Omental fat pad (tissue), 4 donors: ENCODE measurements at places on chromosomes 5 and 9.

GRCh38 chr5:131068893-131069643 is 96.0 kb downstream of the HINT1 start:
- no peak for DNase-seq

DNA sequence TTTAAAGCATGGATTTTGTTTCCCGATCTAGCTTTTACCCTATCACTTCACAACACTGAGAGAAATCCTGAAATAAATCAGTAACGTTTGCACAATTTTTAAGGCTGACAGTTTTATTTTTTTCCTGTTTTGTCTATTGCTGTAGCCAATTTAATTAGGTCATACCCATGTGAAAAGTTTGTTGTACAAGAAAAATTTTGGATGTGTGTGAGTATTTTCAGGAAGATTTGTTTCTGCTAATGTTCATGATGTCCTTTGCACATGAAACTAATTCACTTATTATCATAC is 237.8 kb downstream of the ARRDC3 start:
- no peak for DNase-seq

DNA sequence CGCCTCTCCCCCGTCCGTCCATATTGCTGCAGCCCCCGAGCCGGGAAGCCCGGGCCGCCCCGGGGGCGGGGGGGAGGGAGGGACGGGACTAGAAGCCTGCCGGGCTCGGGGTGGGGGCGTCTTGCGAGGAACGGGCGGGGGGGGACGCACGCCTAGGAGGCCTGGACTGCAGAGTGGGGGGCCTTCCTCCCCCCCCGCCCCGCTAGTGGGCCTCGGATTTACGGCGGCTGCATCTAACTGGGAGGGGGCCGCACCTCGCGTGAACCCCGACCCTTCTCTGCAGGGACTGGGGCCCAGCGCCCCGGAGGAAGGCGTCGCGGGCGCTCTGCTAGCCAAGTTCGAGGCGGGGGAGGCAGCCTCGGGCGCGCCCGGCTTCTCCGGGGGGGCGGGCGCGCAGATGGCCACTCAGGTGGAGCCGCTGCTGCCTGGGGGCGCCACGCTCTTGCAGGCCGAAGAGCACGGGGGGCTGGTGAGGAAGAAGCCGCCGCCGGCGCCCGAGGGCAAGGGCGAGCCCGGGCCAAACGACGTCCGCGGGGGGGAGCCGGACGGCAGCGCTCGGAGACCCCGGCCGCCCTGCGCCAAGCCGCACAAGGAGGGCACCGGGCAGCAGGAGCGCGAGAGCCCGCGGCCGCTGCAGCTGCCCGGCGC is at the start of gene LARP1:
LARP1 (plus strand) TSS at position 17 of the 648 bp plus-strand sequence; CDS start at position 398, 381 bp downstream.
- DNase-seq, result no peak

DNA sequence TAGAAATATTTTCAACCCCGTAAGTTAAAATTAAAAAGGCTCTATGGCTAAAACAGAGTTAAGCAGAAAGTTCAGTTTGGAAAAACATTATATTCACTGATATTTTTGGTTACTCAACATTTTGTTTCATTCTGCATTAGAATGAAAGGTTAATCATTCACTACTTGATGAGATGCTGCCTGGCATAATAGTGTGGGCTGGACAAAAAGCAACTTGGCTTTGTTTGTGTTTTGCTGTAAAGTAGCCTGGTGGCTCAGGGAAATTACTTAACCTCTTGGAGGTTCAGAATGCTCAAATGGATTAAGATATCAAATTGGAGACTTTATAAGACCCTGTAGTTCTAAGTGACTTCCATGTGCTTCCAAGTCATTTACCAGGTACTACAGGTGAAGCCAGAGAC is 367.4 kb upstream of the TRPC7 start:
- no peak for DNase-seq

DNA sequence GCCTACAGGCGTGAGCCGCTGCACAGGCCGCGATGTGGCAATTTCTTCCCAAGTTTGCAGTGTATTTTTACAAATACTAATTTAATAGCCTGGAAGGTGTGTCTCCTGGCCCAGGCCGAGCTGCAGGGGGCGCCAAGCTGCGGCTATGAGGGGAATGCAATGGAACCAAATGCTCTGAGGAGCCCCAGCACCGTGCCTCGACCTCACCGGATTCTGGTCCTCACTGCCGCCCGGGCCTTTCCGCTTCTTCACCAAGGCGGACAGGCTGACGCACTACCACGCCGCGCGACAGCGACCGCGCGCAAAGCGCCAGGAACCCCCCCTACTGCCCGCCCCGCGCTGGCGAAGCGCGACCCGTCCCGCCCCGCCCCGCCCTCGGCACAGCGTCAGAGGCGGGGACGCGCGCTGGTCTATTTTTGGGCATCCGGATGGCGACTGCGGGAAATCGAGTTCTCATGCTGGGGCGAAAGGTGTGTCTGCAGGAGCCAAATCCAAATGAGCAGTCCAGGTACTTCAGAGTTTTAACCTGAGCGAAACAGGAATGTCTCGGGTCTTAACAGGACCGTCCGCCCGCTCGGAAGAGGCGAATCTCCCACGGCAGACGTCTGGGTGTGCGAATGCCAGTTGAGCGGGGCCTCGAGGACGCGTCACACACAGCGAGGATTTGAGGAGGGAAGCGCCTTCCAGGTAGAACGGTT is 31.7 kb upstream of the PRXL2C start:
- peak; percentile 42 for DNase-seq

DNA sequence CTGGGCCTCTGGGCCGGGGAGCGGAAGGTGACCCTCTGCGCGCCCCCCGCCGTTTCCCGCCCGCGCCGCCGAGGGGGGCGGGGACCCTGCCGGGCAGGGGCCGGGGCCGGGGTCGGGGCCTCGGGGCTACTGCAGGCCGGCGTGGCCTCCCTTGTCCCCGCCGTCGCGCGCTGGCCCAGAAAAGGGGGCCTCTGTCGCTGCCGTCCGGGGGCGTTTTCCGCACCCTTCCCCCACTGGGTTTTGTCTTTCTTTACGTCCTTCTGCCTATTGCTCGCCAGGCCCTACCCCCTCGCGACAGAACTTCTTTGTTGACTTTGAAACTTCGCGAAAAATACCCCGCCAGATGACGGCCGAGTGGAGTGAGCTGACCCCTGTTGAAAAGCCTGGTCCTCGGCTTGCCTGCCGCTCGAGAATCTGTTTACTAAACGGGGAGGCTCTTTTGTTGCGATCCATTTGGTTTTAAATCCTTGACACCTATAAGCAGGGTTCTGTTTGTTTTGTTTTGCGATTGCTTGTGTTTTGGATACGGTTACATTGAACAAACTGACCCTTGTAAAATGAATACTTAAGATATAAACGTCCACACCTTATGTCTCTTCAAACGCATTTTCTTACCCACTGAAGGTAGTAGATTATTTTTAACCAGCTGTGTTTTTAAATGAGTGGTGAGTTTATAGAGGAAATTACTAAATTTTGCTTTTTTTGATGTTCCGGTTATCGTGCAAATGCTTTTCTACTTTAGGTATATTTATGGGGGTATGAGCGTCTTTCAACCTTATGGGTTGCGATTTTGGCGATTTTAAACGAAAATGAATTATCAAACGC is 765 bp downstream of the MARCHF6 start:
- no peak for DNase-seq

GRCh38 chr9:95095641-95096355 is 221.7 kb downstream of the FANCC start:
- DNase-seq, result no peak

DNA sequence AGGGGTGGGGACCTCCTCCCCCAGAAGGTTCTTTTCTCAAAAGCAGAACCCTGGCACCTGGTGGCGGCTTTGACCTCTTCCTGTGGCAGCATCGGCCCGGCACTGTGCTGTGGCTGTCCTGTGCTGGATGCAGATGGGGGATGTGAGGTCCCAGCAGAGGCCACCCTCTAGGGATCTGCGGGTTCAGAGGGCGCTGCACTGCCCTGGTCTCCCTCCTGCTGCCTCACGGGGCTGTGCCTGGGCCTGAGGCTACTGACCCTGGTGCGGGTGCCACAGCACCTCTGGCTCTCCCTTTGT is 76.6 kb upstream of the CACNA1B start:
- no peak for DNase-seq

DNA sequence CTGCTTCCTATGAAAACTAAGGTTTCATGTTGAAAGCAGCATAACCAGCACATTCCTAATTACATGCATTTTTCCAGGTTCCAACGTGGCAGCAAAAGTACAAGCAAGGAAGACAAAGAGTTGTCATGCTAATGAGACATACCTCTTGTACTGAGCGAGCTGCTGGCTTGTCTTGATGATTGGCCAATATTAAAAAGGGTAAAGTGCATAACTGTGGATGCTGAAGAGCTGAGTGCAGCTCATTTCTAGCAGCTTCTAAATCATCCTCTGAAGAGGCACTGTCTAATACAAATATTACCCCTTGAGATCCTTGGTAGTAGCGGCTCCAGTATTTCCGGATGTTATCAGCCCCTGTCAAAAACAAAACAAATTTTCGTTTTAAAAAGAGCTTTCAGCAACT is 197.3 kb downstream of the ARL15 start:
- DNase-seq, result no peak

- no peak for DNase-seq
Observed at GRCh38 chr5:143428155-143428554, 24.7 kb upstream of the NR3C1 start.

DNA sequence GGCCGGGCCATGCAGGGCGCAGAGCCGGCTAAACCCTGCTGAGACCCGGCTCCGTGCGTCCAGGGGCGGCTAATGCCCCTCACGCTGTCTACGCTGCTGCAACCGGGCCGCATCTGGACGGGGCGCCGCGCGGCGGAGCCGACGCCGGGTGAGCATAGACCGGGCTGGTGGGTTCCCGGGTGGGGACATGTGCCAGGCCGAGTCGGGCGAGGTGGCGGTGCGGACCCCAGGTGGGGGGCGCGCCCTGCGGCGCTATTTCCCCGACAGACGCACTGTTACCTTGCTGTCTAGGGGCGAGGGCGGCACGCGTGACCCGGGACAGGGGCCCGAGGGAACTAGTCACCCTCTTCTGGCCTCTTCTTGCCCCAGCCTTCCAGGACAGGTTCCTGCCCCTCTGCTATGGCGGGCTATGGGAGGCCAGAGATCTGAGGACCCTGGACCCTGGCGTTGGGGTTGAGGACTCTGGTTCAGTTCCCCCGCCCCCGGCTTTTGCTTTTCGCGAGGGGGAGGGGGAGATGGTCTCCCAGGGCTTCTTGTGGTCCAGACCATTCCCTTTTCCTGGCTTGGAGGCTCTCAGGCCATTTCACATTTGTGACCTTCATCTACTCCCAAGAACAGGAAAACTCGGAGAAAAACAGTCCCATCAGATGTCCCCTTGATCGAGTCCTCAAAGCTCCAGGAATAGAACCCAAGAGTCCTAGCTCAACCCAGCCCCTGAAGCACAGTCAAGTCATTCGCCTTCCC is 536 bp downstream of the SLC27A4 start:
- DNase-seq, result no peak

DNA sequence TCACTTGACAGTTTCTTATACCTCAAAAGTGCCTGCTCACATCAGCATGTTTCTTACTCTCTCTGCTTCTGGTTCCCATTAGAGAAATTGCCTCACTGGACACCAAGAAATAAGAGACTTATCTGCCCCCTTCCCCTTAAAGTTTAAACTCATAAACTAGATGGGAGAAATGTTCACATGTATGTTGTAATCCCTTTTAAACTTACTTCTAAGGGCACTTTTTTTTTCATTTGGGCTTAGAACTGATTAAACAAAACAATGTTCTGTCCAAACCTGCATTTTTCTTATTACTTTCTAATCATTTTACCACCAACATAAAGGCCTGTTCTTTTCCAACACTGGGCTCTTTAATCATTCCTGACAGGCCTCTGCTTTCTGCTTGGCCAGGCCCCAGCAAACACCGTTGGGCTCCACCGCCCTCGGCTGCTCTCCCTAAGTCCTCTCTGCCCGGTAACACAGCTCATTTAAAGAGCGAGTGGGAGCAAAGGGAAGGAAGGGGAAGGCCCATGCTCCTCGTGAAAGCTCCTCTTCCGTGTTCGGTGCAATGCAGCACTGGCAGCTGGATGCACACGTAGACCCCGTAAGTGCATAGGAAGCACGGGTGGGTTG is 53.4 kb downstream of the ROR2 start:
- peak; percentile 21 for DNase-seq

DNA sequence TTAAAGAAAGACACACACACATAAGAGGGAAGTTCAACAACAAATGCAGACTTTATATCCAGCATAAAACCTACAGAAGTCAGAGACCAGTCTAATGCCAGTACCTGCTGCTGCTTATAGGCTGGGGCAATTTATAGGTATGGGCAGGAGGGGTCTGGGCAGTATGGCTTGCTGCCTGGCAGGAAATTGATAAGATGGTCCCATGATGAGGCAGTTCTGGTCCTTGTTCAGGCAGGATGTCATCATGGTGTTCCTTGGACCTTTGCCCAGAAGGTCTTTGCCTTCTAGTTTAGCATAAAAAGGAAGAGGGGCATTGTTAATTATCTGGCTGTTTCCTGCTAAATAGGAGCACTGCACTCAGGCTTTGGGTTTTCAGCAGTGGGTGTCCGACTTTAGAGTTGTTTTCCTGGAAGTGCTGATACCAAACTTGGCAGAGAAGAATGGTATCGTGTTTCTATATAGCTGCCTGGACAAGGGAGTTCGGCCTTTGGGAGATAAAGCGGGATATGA is 10.4 kb upstream of the PDCD1LG2 start:
- no peak for DNase-seq

DNA sequence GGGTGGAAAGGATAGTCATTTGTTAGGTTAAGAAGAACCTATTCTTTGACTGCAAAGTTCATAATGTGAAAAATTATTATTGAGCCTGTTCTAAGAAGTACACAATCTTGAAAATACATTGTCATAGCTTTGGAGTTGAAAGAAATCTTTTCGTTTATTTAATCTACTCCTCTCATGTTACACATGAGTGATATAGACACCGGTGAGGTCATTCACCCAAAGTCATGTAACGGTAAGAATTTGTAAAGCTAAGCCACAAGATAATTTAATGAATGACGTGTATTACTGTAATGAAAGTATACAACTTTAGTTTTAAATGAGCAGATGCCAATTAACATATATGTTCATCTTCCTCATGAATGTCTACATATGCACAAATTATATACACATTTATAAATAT is 284.1 kb upstream of the PDE4D start:
- no peak for DNase-seq

DNA sequence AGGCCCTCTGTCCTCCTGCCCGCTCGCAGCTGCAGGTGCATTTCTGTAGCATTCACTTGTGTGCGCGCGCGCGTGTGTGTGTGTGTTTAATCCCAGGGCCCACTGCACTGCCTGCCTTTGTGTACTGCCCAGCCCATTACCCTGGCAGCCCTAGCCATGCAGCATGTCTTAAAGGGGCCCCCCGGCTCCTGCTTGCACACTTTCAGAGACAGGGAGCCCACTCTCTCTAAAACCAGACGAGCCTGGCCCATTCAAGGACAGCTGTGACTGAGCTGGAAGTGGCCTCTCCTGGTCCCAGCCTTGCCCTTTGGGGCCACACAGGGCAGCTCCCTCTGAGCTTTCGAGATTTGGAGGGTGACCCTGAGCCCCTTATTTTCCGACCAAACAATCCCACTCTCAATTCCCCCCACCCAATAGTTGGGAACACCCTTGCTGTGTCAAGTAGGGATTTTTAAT is 98.9 kb downstream of the DAB2IP start:
- no peak for DNase-seq

GRCh38 chr5:142065273-142065672 is 43.3 kb upstream of the NDFIP1 start:
- DNase-seq, result no peak

- no peak for DNase-seq
Observed at GRCh38 chr5:37838152-37838932, 1.5 kb downstream of the GDNF start.
